ENCODE measurements at places on chromosomes 3 and 15.

GRCh38 chr3:174356596-174356995, 502.5 kb upstream of the NAALADL2 start:
- DNase-seq: no peak

GRCh38 chr3:148459931-148460513, 237.7 kb upstream of the AGTR1 start:
- no peak for DNase-seq

DNA sequence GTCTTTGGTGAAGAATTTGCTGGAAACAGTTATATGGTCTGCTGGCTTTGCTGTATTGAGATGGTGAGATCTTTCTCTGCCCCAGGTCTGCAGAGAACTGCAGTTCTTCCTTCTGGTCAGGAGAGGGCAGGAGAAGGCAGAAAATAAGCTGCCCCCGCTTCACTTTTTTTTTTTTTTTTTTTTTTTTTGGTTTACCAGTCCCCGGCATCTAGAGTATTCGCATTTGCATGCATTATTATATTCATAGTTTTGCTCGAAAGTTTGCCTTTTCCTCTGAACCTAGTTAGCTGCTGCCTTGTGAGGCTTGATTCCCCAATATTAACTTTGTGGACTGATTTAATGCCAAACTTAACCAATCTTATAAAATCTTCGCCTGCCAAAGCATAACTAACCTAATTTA, 10.6 kb upstream of the PARL start:
- peak; percentile 39 for DNase-seq

- DNase-seq: no peak
Observed at GRCh38 chr15:42012241-42012640, 8.6 kb downstream of the PLA2G4E start.

- DNase-seq: no peak
Observed at GRCh38 chr3:106337116-106337515, 468.3 kb upstream of the CBLB start.

- no peak for DNase-seq
Observed at GRCh38 chr3:138443091-138443490, 8.7 kb downstream of the ESYT3 start.

GRCh38 chr3:31384117-31384516, 148.6 kb upstream of the STT3B start:
- no peak for DNase-seq

- no peak for DNase-seq
Observed at GRCh38 chr3:30614943-30615342, 8.5 kb downstream of the TGFBR2 start.

DNA sequence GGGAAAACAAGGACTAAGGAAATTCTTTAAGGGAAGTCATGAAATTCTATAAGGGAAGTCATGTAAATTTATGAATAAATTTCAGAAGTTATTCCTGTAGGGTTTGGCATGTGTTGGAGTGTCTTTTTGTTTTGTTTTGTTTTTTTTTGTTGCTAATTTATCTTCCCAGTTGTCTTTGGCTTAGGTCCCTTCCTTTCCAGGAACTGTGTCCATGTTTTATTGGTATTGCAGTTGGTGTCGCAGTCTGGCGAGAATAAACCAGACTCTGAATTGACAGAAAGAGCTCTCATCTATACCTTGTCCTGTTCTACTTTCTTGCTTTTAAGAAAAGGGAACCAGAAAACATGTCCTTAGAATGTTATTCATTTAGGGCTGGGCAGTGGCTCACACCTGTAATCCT, 57.6 kb downstream of the SGO1 start:
- DNase-seq: no peak

- no peak for DNase-seq
Observed at GRCh38 chr3:135736740-135737139, 228.8 kb upstream of the PPP2R3A start.

GRCh38 chr3:168025076-168025475, 70.6 kb downstream of the GOLIM4 start:
- DNase-seq: no peak

DNA sequence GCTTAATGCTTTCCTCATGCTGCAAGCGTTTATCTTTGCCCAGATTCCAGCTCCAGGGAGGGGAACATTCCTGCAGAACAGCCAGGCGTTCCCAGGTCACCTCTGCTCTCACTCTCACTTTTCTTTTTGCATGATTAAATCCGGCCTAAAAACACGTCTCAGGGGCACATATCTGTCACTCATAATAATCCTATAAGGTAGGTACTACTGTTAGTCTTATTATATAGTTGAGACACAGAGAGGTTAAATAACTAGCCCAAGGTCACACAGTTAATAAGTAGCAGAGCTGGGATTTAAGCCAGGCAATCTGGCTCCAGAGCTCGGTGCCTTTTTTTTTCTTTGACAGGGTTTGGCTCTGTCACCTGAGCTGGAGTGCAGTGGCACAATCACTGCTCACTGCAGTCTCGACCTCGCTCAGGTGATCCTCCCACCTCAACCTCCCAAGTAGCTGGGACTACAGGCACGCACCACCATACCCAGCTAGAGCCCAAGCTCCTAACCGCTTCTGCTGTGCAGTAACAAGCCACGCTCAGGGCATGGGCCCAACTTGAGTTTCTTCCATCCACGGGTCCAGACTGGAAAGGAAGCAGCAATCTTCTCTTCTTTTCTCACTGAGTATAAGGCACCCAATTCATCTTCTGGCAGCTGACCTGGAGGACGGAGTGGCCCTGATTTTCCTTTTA, 96.5 kb downstream of the LIPC start:
- DNase-seq: no peak

DNA sequence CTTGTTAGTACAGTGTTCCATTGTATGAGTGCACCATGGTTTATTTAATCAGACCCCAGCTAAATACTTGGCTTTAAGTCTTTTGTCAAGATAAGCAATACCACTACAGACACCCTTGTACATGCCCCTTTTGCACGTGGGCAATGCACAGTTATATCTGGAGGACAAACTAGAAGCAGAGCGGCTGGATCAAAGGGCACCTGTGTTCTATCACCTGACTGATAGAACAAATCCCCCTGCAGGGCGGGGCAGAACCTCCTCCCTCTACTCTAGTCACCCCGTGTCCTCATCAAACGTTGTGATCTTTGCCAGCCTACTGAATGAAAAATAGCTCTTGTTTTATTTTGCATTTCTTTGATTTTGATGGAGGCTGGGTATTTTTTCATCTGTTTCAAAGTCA, 314.9 kb downstream of the TLE3 start:
- DNase-seq: peak; percentile 71

DNA sequence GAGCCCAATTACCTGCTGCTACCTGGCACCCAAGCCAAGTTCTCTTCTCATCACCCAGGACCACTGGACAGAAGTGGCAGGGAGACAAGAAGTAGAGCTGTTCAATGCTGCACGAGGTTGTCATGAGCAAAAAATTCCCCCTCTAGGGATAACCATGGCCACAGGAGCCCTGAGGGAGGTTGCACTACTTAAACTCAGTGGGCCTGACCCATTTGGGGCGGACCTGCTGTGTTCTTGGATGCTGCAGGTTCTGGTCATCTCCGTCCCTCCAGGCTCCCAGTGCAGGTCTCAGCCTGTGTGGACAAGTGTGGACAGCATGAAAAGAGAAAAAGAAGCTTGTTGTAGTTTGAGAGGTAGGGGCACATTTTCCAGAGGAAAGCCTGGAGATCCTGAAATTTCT, 26.1 kb upstream of the MANF start:
- no peak for DNase-seq

DNA sequence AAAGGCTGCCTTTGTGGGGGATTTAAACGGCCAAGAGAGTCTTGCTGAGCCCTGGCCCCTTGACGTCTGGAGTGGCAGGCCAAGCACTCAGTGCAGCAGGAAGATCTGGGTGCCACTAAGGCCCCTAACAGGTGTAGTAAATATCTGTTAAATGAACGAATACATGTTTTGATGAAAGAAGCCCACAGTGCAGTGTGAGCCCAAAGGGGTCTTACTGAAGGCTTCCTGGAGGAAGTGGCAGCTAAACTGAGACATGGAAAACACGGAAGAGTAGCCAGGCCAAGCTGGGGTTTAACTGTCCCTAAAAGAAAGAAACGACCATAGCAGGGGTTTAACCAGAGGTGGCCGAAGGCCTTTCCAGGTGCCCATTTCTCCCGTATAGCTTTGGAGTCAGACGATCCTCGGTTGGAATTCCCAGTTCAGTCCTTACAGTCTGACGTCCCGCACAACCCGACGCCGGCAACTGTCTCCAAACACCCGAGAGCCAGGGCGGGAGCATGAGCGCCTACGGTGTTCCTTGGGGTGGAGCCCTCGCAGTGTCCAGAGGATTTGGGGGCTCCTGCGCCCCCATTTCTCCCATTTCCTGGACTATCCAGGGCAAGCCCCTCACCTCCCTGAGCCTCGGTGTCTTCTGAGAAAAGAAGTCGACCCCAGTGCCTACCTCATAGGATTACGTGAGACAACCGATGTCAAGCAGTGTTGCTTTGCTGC, 910 bp upstream of the ABHD6 start:
- DNase-seq: no peak

DNA sequence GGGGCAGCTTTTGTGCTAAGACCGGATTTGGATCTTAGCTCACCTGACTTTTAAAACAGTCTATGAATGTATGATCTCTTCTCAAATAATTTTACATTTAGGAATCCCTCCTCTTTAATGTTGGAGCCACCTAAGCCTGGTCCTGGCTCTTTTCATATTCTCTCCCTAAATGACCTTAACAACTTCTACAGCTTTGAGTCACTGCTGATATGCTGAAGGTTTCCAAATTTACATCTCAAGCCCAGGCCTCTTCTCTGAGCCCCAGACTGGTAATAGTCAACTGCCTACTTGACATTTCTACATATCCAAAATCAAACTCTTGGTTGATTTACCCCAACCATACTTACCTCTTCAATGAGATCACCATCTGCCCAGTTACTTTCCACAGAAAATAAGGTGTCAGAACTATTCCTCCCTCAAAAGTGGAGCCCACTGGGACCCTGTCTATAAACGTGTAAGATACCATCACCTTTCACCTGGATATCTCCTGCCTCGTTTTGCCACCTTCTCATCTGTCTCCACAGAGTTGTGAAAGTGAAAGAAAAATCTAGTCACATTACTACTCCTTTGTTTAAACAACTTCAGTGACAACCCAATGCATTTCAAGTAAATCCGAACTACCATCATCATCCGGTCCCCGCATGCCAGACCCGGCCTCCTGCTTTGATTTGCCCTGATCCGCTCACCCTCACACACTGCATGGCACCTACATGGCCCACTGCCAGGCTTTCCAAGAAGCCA, 48.8 kb downstream of the UBP1 start:
- DNase-seq: no peak

DNA sequence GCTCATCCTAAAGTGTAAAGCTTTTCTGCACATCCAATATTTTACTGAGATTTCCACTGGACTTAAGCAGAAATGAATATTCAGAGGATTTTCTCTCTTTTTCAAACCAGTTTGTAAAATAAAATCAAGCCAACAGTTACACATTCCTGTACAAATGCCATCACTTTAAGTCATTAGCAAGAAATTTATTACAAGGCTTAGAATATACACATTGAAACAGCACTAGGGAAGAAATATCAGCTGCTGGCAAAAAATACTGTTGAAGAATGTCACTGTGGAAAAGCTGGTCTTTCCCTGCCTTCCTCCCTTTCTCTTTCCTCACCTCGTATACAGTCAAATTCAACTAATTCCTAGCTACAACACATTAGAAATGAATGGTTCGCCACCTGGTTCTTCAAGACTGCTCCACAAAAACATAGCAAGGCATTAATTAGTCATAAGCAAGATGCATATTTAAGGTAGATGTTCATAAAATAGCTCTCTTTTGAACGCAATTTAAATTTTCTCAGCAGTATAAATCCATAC, 21.3 kb downstream of the PLOD2 start:
- no peak for DNase-seq

DNA sequence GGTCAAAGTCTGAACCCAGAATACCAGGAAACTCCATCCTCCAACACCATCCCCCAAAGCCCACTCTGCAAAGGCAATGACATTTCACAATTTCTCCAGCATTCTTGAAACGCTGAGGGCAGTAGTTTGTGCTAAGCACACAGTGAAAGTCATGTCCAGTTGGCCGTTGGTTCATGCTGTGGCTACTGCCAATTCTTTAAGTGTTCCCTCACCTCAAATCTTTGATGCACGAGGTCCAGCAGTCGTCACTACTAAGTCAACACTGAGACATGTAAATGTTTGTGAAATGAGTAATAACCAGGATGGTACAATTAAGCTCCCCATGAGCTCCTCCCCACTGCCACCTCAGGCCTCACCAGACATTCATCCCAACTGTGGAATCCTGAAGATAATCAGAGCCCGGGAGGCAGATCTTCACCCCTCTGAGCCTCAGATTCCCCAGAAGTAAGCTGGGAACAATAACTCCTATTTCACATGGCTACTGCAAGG, 7.0 kb downstream of the SUCLG2 start:
- no peak for DNase-seq

DNA sequence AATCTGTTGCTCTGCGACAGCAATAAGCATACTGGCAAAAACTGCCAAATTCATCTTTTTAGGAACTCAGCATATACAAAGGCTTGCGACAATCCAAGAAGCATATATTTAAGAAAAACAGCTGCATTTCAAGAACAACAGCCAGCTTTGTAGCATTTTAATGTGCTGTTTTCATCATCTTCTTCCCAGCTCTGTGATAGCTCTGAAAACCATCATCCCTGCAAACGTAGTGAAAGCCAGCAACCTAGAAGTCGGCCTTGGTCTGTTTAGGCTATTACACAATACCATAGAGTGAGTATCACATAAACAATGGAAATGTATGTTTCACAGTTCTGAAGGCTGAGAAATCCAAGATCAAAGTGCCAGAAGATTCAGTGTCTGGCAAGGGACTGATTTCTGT, 187.5 kb downstream of the NAALADL2 start:
- no peak for DNase-seq

DNA sequence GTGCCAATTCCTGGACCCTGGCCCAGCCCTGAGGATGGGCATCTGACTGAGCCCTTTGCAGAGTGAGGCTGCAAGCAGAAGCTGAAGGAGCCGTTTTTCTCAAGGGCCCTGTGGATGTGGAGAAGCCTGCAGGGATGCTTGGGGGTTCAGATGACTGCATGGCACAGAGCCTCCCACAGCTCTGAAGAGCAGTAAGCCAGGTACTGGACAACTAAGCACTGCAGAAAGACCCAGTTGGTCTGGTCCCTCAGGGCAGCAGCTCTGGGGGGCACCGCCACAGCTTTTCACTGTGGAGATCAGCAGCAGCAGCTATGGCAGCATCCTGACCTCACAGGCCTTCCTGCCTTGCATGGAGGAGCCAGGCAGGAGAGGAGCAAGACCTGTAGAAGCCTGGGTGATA, 67.6 kb downstream of the CRYGS start:
- DNase-seq: no peak

GRCh38 chr3:196533260-196533681, 18.1 kb upstream of the SMCO1 start:
- DNase-seq: no peak

- DNase-seq: no peak
Observed at GRCh38 chr3:11245827-11246662, 26.2 kb upstream of the ATG7 start.

DNA sequence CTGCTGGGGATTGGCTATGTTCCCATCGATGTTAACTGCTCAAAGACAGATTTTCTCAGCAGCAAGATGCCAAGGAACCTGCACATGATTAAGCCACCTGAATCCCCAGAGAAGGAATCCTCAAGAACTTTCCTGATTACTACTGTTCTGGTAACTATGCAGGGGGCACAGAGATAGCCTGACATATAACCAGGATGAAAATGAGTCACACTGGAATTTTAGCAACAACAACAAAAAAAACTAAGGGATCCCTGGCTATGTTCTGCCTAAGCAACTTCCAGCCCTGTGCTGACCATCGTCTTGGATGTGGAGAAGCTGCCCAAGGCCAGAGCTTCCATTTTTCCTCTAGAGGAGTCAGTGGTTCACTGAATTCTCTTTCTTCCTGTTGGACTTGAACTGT, 13.8 kb downstream of the RIOX2 start:
- no peak for DNase-seq

GRCh38 chr15:49323207-49323606, 99.8 kb upstream of the FGF7 start:
- DNase-seq: no peak

Measured in NCI-H1092 treated with DMSO at 0.1 percent for 48 hours (cell line).